Stimulated activated CD8-positive, alpha-beta memory T cell treated with anti-CD3 and anti-CD28 coated beads, Interleukin-4, amount 100 ng/mL, for 4 hours (primary cell): ENCODE measurements at places on chromosomes 12 and 14.

DNA sequence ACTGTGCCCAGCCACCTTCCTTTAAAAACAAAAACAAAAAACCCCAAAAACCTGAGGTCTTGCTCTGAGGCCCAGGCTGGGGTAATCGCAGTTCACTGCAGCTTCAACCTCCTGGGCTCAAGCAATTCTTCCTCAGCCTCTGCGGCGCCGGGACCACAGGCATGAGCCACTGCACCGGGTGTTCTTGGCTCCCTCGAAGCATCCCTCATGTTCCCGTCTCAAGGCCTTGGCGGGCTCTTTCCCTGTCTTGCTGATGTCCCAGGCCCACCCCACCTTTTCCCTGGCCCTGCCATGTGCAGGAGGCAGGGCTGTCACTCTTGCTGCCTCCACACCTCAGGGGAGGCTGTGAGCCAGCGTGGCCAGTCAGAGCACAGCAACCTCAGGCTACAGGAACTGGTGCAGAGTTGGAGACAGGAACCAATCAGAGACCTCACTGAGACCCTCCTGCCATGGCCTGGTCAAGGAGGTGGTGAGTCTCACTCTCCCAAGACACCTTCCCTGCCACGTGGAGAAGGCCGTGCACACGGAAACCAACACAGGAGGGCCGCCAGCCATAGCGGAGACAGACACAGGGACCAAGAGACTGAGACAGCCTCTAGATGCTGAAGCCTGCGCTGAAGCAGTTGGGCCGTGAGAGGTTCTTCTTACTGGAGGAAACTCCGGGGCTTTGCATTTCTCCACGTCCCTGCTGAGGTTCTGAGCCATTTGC, 6.0 kb upstream of the AMN start:
- no peak for DNase-seq

DNA sequence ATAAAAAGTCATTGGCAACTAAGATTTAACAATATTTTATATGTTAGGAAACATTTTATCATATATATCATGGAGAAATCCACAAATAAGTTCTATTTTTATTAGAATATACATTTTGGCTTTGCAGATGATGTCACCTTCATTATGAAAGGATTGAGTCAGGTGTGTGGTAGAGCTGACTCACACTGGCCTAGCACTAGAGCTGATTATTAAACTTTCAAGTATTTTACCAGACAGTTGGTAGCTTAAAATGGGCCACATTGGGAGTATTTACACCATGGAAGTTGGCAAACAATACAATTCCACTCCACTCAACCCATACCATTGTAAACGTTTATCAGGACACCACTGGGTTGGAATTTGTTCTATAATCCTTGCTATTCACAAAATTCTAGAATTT, 1036.6 kb downstream of the TRHDE start:
- DNase-seq = no peak

GRCh38 chr12:99709116-99709515, 61.6 kb downstream of the GARIN6 start:
- no peak for DNase-seq

GRCh38 chr14:94638339-94638738, 26.1 kb downstream of the SERPINA3 start:
- DNase-seq = no peak

DNA sequence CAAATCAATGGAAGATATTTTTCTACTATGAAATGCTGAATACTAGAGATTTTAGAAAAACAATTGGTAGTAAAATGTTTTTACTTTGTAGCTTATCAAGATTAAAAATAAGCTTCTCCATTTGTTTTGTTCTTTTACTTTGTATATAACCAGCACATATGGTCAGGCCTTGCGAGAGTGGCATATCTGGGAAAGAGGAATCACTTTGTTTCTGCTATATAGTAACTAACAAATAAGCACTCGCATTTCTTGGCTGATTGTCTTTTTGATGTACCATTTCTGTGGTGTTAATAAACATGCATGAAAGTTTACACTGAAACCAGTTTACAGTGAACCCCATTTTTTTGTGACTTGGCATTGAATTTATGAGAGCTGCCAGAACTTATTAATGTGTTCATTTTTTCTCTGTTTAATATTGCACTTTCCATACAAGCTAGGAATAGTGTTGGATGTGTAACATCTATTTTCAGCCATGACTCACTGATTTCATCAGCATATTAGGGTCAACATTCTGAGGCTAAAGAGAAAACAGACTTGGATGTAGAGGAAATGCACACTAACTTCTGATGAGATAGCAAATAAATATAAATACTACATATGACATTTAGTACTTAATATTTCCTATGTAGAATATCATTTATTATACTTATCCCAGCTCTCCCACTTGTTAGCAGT, 635.5 kb downstream of the KCNH5 start:
- no peak for DNase-seq
